ENCODE measurements at places on chromosomes 7 and 10. TPM values are rescaled to one million over a fixed set of nuclear protein-coding genes. Genes with fewer than 3 reads are reported as not detected.
A peak's percentile ranks its signal among the peaks of the same experiment; 100 is the strongest.

TMEM139 gene
- 3.6 TPM for total RNA-seq

CPXM2 gene
- 4.9 TPM for total RNA-seq

LGI1 gene
- 0.21 TPM for total RNA-seq

C10orf71 gene
- total RNA-seq: 29.3 TPM

VIPR2 gene
- total RNA-seq: 10.8 TPM

AOAH gene
- total RNA-seq: 4.8 TPM

CD36 gene
- total RNA-seq: 489 TPM

PON1 gene
- total RNA-seq: not detected

SYT15B gene
- total RNA-seq: 1.1 TPM

LIPJ gene
- total RNA-seq: 0.11 TPM

OR6B1 gene
- total RNA-seq: not detected

TMEM213 gene
- not detected for total RNA-seq

- peak; percentile 67 for DNase-seq
Measured at GRCh38 chr7:2608921-2609411, 22.8 kb upstream of the TTYH3 start.

DNA sequence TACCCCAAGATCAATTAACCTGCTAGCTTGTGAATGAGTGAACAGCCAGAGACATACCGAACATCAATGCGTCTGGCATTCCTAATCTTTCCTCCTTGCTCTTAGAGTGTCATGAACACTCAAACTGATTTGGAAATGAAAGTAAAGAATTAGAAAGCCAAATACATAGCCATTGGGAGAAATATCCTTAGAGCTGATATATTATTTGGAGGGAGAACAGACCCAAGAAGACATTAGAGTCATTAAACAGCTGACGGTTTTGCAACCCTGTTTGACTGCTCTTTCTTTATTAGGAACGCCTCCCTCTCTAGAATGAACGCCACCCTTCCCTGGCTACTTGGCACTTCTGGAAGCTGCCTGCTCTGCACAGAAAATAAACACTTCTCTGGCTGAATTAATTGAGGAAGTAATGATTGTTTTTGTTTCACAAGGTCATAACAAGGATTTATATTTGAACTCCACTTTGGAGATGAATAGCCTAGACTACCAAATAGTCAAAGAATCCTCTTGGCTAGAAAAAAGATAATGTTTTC lies 42.8 kb downstream of the CTTNBP2 start:
- DNase-seq: peak; percentile 45

DNA sequence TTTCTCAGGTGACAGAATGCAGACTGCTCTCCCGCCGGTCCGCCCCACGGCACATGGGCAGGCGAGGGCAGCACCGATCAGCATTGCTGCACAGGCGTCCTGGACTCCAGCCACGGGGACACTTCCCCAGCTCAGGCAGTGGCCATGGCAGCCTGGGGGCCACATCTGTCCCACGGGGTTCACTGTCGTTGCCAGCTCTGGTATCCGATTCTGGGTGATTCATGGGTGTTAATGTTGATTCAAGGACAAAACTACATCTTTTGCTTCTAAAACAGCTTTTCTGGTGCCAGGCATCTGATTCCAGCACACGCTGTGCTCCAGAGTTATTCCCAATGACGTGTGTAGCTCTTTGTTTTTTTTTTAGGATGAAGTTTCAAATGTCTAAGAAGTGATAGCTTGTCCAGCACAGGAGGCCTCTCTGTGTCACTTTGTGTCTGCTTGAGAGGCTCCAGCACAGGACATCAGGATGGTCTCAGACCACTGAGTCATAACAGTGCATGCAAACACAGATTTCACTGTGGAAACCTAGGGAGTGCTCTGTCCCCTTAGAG lies 218.0 kb downstream of the WDR37 start:
- no peak for DNase-seq

- no peak for DNase-seq
Measured at GRCh38 chr7:47406801-47407129, 175.1 kb downstream of the TNS3 start.

GRCh38 chr7:116801092-116801710 lies 61.2 kb upstream of the CAPZA2 start:
- no peak for DNase-seq

DNA sequence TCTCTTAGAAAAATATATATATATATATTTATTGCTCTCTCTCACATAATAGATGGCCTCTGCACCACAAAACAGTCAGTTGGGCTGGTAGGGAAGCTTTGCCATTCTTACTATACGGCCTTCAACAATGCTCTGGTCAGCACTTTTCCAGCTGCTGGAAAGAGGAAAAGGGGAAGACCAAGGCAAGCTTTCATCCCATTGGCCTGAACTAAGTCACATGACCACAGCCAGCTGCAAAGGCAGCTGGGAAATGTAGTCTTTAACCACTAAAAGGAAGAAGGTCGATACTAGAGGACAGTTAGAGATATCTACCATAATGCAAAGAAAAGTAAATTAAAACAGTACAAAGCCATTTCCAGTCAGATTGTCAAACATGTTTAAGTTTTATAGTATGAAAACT lies 58.4 kb upstream of the MACROH2A2 start:
- DNase-seq: no peak

DNA sequence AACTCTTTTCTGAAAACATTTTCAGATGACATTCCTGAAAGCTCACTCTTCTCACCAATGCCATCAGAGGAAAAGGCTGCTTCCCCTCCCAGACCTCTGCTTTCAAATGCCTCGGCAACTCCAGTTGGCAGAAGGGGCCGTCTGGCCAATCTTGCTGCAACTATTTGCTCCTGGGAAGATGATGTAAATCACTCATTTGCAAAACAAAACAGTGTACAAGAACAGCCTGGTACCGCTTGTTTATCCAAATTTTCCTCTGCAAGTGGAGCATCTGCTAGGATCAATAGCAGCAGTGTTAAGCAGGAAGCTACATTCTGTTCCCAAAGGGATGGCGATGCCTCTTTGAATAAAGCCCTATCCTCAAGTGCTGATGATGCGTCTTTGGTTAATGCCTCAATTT lies 16.5 kb downstream of the ANLN start:
- no peak for DNase-seq

- DNase-seq: no peak
Measured at GRCh38 chr7:2499719-2500430, 19.7 kb upstream of the LFNG start.

GRCh38 chr7:156777364-156778069 lies 115.5 kb downstream of the LMBR1 start:
- no peak for DNase-seq

GRCh38 chr7:150337659-150338081 lies 3.8 kb downstream of the RARRES2 start:
- no peak for DNase-seq

DNA sequence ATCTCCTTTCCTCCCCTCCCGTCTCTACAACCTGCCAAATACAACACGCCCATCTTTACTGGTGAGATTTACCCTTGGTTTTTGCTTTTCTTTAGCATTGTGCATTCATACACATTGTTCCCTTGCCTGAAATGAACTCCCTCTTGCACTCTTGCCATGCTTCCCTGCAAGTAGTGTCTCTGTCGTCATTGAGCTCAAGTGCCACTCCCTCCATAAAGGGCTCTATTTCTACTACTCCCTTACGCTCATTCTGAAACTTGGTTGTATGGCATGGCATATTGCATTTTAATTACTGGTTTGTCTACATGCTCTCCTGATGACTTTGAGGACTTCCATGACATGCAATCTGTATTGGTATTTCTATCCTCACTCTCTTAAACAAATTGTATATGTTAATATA lies 242.7 kb downstream of the THSD7A start:
- no peak for DNase-seq

DNA sequence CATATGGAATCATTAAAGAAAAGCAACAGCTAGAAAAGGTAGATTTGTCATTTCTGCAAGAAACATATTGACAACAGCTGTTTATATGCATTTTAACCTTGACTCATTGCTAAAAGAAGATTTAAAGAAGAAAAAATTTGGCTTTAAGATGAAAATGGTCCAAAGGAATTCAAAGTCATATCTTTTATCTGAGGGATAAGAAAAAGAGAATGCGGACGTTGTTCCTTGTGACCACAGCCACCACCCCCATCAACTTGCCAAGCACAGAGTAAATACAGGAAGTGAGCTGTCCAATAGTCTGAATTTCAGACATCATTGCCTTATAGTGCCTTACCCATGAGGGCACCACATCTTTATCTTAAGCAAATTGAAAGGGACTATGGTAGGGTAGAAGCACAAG lies 7.3 kb upstream of the CRPPA start:
- DNase-seq: no peak

GRCh38 chr7:106863274-106863997 lies 1.6 kb upstream of the PIK3CG start:
- no peak for DNase-seq

- DNase-seq: no peak
Measured at GRCh38 chr10:78170026-78170475, 136.4 kb downstream of the RPS24 start.

- peak; percentile 43 for DNase-seq
Measured at GRCh38 chr7:55020466-55020871, 1.7 kb downstream of the EGFR start.

GRCh38 chr7:43649755-43650274 lies 66.9 kb downstream of the STK17A start:
- DNase-seq: no peak

DNA sequence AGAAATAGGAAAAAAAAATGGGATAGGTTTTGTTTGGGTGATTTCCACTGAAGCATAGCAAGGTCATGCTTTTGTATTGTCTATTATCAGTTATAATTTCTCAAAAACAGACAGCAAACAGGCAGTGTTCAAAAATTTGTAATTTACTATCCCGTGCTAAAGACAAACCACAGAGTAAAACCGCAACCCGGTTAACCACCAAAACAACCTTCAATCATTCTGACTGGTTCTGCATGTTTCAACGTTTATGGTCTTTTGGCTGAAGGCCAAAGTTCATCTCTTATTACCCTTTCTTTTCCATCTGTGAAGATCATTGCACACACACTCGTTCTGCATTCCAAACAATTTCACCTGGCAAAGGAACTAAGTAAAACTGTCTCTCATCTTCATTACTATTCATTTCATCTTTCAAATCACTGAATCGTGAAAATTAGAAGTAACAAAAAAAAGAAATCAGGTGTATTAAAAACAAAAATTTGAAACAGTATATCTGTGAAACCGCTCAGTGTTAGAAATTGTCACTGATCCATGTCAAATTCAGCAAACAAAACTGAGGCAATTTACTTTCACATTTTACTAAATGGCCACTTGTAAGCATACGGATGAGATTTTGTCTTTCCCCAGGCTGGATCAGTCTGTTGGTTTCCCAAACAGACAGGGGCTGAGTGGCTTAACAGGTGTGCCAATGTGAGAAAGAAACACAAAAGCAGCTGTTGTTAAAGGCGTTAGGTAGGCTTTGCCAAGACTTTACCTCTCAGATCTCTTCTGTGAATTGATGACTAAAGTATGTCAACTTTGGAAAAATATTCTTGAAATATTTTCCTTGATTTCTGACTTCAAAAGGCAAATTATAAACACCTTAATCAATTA lies 539.6 kb downstream of the CNTNAP2 start:
- DNase-seq: no peak

GRCh38 chr10:74363727-74364126 lies 212.7 kb downstream of the ADK start:
- DNase-seq: no peak

GRCh38 chr10:133196936-133197758 lies 32.9 kb upstream of the UTF1 start:
- peak; percentile 7 for DNase-seq

- no peak for DNase-seq
Measured at GRCh38 chr10:86341361-86341811, 25.2 kb downstream of the GRID1 start.

GRCh38 chr10:114498413-114499111 lies 94.3 kb upstream of the AFAP1L2 start:
- DNase-seq: no peak

GRCh38 chr10:75016325-75016724 lies 95.1 kb upstream of the SAMD8 start:
- DNase-seq: no peak

GRCh38 chr7:50812841-50813475 lies 30.3 kb upstream of the GRB10 start:
- peak; percentile 85 for DNase-seq

GRCh38 chr7:158613481-158613880 lies 25.9 kb upstream of the PTPRN2 start:
- DNase-seq: no peak

- peak; percentile 81 for DNase-seq
Measured at GRCh38 chr7:135758531-135758932, 9.9 kb upstream of the FAM180A start.

GRCh38 chr10:18179891-18180290 lies 39.7 kb downstream of the CACNB2 start:
- no peak for DNase-seq

DNA sequence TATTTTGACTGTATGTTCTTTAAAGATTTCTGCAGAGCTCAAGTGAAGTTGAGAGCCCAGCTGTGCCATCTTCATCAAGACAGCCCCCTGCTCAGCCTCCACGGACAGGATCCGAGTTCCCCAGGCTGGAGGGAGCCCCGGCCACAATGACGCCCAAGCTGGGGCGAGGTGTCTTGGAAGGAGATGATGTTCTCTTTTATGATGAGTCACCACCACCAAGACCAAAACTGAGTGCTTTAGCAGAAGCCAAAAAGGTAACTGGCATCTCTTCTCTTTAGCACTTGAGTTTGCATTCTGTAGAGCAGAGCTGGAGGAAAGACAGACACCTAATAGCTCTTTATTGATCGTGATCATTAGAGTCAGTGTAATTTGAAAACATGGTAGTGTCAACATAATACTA lies 33.7 kb downstream of the MCM10 start:
- DNase-seq: no peak

Data from right cardiac atrium (tissue), 5 donors.